Epithelial cell of prostate (primary cell): ENCODE measurements at places on chromosomes 2 and 18.

- DNase-seq = no peak
These were observed 47.1 kb downstream of the IKZF2 start for GRCh38 chr2:213104092-213104902.

DNA sequence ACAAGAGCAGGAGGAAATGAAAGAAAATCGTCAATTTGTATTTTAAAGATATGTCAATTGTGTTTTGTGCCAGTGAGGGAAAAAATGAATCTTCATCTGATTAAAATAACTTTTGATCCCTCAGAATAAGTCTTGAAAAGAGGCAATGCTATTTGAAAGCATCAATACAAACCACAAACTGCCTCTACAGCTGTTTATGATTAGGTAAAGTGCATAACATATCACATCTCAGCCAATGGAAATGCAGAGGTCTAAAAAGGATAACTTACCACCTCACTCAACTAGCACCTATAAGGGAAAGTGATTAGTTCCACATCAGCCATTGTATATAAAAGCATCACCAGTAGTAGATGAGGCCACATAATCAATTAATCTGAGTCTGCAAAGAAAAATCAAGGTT is 492.2 kb upstream of the CDH2 start:
- no peak for DNase-seq

DNA sequence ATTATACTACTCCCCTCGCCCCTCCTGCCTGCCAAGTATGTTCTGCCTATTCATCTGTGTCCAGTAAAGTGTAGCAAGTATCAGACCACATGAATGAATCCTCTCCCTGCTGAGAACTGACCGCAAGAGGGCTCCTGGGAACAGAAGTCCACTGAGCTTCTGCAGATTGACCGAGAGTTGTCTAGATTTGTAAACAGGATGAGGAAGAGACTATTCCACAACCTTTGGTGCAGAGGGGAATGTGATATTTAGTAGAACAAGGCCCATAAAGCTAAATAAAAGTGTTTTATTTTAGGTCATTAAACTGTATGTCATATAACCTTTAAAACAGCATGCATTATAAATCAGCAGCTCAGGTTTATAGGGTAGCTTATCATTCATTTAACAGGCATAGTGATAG is 377.0 kb downstream of the DCC start:
- no peak for DNase-seq

DNA sequence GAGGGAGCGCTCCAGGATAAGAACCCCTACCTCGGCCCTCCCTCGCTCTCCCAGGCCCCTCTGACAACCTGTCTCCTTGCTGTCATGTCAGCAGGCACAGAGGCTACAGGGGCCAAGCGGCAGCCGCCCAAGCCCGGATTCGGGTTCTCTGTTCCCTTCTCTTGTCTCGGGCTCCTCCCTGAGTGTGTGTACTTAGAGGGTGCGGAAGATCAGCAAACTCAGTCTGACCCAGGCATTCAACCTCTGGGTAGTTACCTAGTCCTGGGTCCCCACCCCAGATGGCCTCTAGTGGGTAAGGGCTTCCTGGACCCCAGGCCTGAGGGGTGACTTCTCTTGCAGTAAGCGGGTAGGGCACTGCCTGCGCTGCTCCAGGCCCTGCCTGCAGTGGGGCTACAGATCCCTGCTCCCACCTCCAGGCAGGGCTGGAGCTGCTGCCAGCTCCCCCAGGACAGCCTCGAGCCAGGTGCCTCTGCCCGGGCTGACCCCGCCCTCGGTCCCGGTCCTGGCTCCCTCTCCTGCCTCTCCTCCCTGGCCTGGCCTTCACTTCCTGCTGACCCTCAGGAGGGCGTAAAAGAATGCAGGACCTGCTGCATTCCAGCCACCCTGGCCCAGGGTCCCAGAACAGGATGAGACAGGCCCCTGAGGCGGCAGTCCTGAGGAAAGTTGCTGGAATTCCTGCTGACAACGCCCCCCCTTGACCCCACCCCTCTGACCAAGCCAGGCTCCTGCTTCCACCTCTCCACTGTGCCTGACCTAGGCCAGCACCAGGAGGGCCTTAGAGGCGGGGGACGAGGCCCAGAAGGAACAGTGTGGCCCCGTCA is 22.0 kb downstream of the GPC1 start:
- no peak for DNase-seq

DNA sequence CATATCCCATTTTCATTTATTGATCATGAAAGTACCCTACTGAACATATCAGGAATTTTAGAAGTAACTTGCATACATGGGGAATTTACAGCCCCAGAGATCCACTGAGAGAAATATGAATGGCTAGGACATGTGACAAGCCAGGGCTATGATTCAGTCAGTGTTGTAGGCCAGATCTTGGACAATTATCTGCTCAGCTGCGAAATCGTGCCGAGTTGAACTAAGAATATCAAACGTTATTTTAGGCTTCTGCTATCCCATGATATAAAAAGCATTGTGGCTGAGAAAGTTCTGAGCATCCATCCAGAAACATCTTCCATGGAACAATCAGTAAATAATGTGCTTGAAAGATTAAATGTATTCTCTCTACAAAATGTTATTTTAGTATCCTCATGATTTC is 85.7 kb upstream of the UNC80 start:
- DNase-seq = no peak

- DNase-seq = no peak
These were observed 120.8 kb upstream of the CAB39 start for GRCh38 chr2:230591850-230592249.

DNA sequence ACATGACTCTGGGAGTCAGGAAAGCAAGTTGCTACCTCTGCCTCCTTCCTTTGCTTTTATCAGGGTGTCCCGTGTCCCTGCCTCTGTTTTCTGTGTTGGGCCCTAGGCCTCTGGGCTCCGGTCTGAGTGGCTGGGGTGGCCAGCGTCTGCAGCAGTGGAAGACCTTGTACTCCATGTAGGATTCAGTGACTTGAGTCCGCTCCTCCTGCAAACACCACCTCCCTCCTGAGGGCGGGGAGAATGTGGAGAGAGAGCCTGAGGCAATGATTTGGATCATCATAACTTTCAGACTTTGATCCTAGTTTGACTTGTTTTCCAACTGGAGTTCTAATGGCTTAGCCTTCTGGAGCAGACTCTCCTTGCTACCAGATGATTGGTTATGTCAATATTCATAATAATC is 30.8 kb downstream of the ATP6V1C2 start:
- DNase-seq = no peak

DNA sequence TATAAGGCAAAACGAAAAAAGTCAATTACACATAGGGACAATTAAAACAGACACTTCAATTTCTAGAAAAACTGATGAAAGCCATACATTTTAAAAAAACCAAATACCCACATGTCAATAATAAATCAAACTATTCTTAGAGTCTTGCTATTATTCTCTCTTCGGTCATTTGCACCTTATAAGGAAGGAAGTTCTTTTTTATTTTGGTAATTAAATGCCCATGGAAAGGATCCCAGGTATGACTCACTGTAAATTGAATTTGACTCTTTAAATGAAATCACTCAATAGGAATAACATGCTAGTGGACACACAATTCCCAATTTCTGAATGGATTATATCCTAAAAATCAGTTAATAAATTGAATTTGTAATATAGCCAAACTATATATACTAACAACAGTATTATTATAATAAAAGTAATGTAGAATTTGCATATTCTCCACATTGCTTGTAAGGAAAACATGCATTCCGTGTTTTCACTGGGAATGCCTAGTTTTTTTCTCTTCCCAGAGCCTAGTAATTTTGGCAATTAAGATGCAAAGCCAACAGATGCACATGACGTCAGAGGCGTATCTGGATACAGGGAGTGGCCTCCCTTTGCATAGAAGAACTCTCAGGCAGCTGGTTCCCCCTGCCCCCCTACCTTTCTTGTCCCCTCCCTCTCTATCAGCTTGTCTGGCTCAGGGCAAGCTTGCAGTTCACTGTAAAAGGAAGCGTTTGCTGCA is 153.5 kb upstream of the PGAP1 start:
- no peak for DNase-seq

- no peak for DNase-seq
These were observed 33.6 kb downstream of the GTF2A1L start for GRCh38 chr2:48651158-48651790.
